ENCODE measurements at places on chromosomes 11 and 22.

DNA sequence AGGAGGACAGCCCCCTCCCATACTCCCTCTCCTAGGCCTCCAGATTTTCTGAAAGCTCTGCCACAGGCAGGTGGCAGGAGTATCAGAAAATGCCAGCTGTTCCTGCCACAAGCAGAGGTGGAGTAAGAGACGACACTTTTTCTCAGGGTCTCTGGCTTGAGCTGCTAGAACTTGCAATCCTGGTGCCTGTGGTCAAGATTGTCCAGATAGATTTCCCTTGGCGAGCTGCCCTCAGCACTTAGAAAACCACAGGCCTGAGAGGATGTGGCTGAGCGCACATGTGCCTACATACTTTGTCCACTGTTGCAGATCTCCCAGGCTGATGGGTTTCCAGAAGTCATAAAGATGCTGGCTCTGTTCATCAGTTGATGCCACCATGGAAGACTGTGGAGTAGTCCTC is 65.7 kb upstream of the NAV2 start:
- DNase-seq: peak; percentile 41

- no peak for DNase-seq
These were observed 29.9 kb downstream of the SYN3 start for GRCh38 chr22:33028234-33028633.

GRCh38 chr22:27867085-27867952 is 51.7 kb downstream of the PITPNB start:
- no peak for DNase-seq

DNA sequence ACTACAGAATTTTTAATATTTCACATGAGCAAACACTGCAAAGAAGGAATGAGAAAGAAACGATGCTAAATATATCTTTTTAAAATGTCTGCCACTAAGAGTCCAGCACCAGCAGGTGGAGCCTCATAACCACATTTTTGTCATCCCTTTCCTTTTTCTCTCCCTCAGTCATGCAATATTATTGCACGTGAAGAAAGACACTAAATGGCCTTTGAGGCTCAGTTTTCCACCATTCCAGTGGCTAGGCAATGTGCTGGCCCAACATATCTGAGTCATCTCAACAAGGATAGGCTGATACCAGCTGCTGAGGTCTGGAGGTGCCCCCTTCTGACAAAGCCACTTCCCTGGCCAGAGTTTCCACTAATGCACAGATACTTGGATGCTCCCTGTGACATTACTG is 1.8 kb downstream of the ALKBH8 start:
- no peak for DNase-seq

DNA sequence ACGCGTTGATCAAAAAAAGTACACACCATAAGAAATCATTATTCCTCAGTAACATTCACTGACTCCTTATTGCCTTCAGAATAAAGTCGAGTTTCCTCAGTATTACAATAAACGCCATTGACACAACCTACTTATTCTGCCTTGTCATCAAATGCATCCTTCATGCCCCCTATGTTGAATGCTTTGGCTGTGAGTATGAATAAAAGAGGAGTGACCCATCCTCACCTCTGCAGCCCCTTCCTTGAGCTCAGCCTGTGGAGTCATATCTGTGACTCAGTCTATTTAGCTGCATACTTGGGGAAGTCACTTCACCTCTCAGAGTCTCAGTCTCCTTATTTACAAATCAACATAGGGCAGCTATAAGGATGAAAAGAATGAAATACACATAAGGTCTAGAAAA is 65.1 kb downstream of the USP35 start:
- no peak for DNase-seq

- DNase-seq: no peak
These were observed 10.7 kb upstream of the TBX1 start for GRCh38 chr22:19749876-19750275.

GRCh38 chr11:117830072-117830471 is 5.5 kb upstream of the FXYD2 start:
- DNase-seq: no peak

- DNase-seq: no peak
These were observed 46.7 kb upstream of the PARVA start for GRCh38 chr11:12330485-12331231.
